ENCODE measurements at places on chromosomes 7 and 10. TPM values are rescaled to one million over a fixed set of nuclear protein-coding genes. Genes with fewer than 3 reads are reported as not detected.

Gene CNPY1
- total RNA-seq, result not detected

Gene PIK3CG
- 1.1 TPM for total RNA-seq

Gene ACSM6
- total RNA-seq, result not detected

Gene OPN1SW
- not detected for total RNA-seq

Gene GRID1
- 0.38 TPM for total RNA-seq

Gene PLEKHS1
- not detected for total RNA-seq

Gene HYAL4
- total RNA-seq, result 2.7 TPM

Gene GPR26
- not detected for total RNA-seq

Gene GIMAP8
- total RNA-seq, result 7.8 TPM

Gene NEUROD6
- not detected for total RNA-seq

Gene PTPN20
- 3.8 TPM for total RNA-seq

Gene SLC39A12
- total RNA-seq, result not detected

Gene CPXM2
- total RNA-seq, result 1.1 TPM

Gene ADCY1
- 2.2 TPM for total RNA-seq

Gene ANKMY2
- 16.2 TPM for total RNA-seq

Gene EIF5AL1
- 0.90 TPM for total RNA-seq

Gene TRIM56
- total RNA-seq, result 12.6 TPM

Gene MYL10
- not detected for total RNA-seq

Gene MYO3A
- total RNA-seq, result 0.32 TPM

Gene VPS37D
- 1.1 TPM for total RNA-seq

Gene FRAT1
- total RNA-seq, result 3.4 TPM

Gene CDK1
- total RNA-seq, result 0.62 TPM

Gene PARD3
- total RNA-seq, result 84.4 TPM

Gene ZNF800
- total RNA-seq, result 29.2 TPM

Gene GHRHR
- total RNA-seq, result not detected

Gene NPC1L1
- 0.24 TPM for total RNA-seq

Gene GRM8
- not detected for total RNA-seq

Gene ARHGEF35
- 0.16 TPM for total RNA-seq

Gene C1GALT1
- total RNA-seq, result 17.3 TPM

Gene CACNB2
- 0.71 TPM for total RNA-seq

Gene DOCK4
- 12.7 TPM for total RNA-seq

Gene WDFY4
- total RNA-seq, result 1.3 TPM

Gene CYP2C19
- not detected for total RNA-seq

Gene TCAF2
- total RNA-seq, result 0.97 TPM

Gene SPDYE1
- total RNA-seq, result not detected

Gene NPY4R2
- not detected for total RNA-seq

Gene GARIN1A
- total RNA-seq, result 0.91 TPM

Gene SPDYE2
- total RNA-seq, result not detected

Gene DRGX
- total RNA-seq, result not detected

Gene MRLN
- total RNA-seq, result 82.0 TPM

Gene MGMT
- total RNA-seq, result 10.5 TPM

Data from psoas muscle (tissue), 8 donors.